ENCODE measurements at places on chromosomes 12 and 14.

GRCh38 chr14:40222996-40223395, 790.8 kb upstream of the FBXO33 start:
- DNase-seq = no peak

GRCh38 chr12:68425998-68426397, 93.8 kb upstream of the MDM1 start:
- DNase-seq = no peak

- no peak for DNase-seq
These were observed 29.6 kb downstream of the BEGAIN start for GRCh38 chr14:100557658-100558057.

- DNase-seq = no peak
These were observed 239.2 kb upstream of the FKBP4 start for GRCh38 chr12:2555487-2556082.

DNA sequence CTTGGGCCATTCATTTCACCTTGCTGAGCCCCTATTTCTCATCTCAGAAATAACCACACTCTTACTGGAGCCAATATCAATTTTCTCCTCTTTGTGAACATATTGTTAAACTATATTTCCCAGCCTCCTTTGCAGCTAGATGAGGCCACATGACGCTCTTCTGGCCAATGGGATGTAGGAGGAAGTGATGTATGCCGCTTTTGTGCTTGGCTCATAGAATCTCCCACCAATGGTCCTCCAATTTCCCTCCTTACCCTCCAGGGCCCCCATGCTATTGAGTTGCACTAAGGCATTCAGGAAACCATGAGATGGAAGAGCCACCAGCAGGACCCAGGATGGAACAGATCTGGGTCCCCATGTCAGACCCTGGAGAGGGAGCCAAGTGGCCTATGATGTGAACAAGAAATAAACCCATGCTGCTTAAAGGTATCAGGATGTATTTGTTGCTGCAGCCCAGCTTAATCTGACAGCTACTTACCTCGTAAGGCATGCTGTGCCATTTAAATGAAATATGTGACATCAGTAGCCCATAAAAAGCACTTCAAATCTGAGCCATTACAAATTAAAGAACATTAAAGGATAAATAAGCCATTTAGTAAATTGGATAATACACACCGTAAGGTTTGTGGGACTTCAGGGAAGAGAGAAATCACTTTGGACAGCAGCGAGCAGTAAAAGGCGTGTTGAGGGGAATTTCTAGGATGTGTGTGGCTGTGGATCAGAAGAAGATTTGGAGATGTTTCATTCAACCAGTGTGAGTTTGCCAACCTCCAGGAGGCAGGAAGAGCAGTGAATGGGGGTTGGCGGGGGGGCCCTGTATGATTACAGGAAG, 24.4 kb upstream of the BDKRB2 start:
- DNase-seq = no peak

- DNase-seq = no peak
These were observed 3.5 kb upstream of the LTBR start for GRCh38 chr12:6380141-6381121.

DNA sequence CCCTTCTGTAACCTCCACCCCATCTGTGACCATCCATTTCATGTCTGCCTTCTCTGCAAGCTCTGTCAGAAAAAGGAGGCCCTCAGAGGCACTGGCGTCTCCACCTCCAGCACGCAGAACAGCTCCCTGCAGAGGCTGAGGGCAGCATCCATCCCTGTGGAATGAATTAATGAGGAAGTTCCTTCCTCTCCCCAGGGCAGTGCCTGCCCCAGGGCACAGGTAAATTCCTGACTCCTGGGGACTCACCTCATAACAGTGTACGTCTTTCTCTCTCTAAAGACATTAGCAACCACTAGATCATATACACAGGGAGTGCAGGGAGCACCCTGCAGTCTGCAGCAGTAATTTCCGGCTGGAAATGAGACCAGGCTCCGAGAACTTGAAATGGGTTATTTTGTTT, 155.0 kb upstream of the TMEM132C start:
- no peak for DNase-seq

GRCh38 chr14:61064856-61065255, 83.8 kb downstream of the SLC38A6 start:
- DNase-seq = no peak

GRCh38 chr14:87271331-87271730, 721.7 kb downstream of the GALC start:
- no peak for DNase-seq

DNA sequence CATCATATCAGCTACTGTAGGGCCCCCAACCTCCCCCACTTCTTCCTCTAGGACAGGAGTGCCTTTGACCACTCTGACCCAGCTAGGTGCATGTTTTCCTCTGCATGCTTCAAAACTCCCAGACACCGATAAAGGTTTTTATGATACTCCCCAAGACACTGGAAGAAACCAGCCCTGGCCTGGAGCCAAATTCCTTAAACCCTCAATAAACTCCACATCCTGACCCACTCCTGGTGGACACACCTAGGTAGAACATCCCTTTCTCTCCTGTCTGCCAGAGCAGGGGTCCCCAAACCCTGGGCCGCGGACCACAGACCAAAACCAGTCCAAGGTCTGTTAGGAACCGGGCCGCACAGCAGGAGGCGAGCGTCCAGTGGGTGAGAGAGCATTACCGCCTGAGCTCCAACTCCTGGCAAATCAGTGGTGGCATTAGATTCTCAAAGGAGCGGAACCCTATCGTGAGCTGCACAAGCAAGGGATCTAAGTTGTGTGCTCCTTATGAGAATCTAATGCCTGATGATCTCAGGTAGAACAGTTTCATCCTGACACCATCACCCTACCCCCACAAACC, 49.6 kb downstream of the NT5DC3 start:
- no peak for DNase-seq

GRCh38 chr14:94631536-94632304, 19.5 kb downstream of the SERPINA3 start:
- DNase-seq = no peak

GRCh38 chr14:92528486-92529100, 15.0 kb downstream of the RIN3 start:
- no peak for DNase-seq

GRCh38 chr14:71675900-71676287, 256.3 kb upstream of the RGS6 start:
- no peak for DNase-seq

GRCh38 chr12:58425481-58426392, 484.4 kb downstream of the ATP23 start:
- DNase-seq = no peak

Measured in mesothelial cell of epicardium (in vitro differentiated cells).